ENCODE measurements at places on chromosomes 7 and 10. TPM values are rescaled to one million over a fixed set of nuclear protein-coding genes. Genes with fewer than 3 reads are reported as not detected.

Gene RTKN2
- 4.5 TPM for polyA plus RNA-seq

GRCh38 chr10:99937630-99938029 lies 72.1 kb downstream of the DNMBP start:
- no peak for DNase-seq

Gene KCP
- polyA plus RNA-seq: 1.9 TPM

GRCh38 chr7:147611431-147611830 lies 979.1 kb upstream of the C7orf33 start:
- DNase-seq: no peak

GRCh38 chr7:128446306-128446705 lies 9.4 kb upstream of the HILPDA start:
- DNase-seq: no peak

Gene ADAM8
- polyA plus RNA-seq: 2.4 TPM

DNA sequence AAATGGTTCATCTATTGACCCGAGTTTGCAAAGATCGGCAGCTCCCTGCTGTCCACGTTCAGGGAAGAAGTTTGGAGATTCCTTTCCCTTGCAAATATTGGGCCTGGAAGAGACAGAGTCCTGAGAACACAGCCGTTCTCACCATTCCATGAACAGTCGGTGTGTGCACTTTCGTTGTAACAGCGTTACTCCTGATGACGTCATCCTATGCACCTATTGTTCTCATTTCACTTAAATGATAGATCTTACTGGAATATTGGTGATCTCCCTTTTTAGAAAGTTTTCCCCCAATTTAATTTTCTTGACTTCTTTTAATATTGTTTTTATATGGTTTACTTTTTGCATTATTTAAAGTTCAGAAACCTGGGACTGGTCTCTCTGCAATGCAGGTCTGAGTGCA lies 320.7 kb upstream of the PFKP start:
- DNase-seq: no peak

Gene RBP3
- 0.09 TPM for polyA plus RNA-seq

- DNase-seq: no peak
Measured at GRCh38 chr7:112366886-112367285, 83.4 kb upstream of the IFRD1 start.

- peak; percentile 94 for DNase-seq
Measured at GRCh38 chr7:19708397-19709248, at the start of gene POLR1F. Gene POLR1F, minus strand, starts transcription at chr7:19709037. Its CDS starts 21 bp downstream, at chr7:19709016.

GRCh38 chr7:132547821-132548220 lies 28.4 kb downstream of the PLXNA4 start:
- DNase-seq: no peak

Gene PTF1A
- polyA plus RNA-seq: not detected
